ENCODE measurements at places on chromosomes 6 and 20. TPM values are rescaled to one million over a fixed set of nuclear protein-coding genes. Genes with fewer than 3 reads are reported as not detected.

Gene GMPR
- 5.7 TPM for total RNA-seq

Gene FAM162B
- total RNA-seq = 0.81 TPM

Gene PBOV1
- not detected for total RNA-seq

Gene NR2E1
- not detected for total RNA-seq

Gene BPI
- not detected for total RNA-seq

Gene FILIP1
- 2.9 TPM for total RNA-seq

Gene FAM83B
- not detected for total RNA-seq

Gene CTCFL
- not detected for total RNA-seq

Gene OPRL1
- total RNA-seq = 3.2 TPM

Gene NRSN1
- not detected for total RNA-seq

Gene OXT
- not detected for total RNA-seq

Gene KCNQ5
- total RNA-seq = 0.49 TPM

Gene ABHD16B
- not detected for total RNA-seq

Gene OR12D1
- not detected for total RNA-seq

Gene OR2B6
- total RNA-seq = not detected

Gene CD2AP
- 28.7 TPM for total RNA-seq

Gene PARD6B
- total RNA-seq = 0.16 TPM

Gene RNF39
- 0.16 TPM for total RNA-seq

Gene TBX18
- total RNA-seq = 27.3 TPM

Gene NCOA6
- 11.1 TPM for total RNA-seq

Gene PACSIN1
- not detected for total RNA-seq

Gene SLC35F1
- total RNA-seq = not detected

Gene MOG
- total RNA-seq = not detected

Gene COX4I2
- total RNA-seq = not detected

Gene LHFPL5
- total RNA-seq = not detected

Gene ZSCAN12
- 7.2 TPM for total RNA-seq

Gene SLC22A3
- 0.16 TPM for total RNA-seq

Gene COL19A1
- not detected for total RNA-seq

Gene LAMA4
- total RNA-seq = 518 TPM

Gene DBNDD2
- total RNA-seq = 3.9 TPM

Gene HRH3
- not detected for total RNA-seq

Gene VNN1
- total RNA-seq = not detected

Gene COL21A1
- 12.0 TPM for total RNA-seq

Gene LAMA5
- 12.8 TPM for total RNA-seq

Gene TBXT
- total RNA-seq = not detected

Gene TFAP2A
- 9.7 TPM for total RNA-seq

All from hair follicle dermal papilla cell (primary cell).